Inflammatory macrophage (primary cell): ENCODE measurements at places on chromosomes 11 and 22.

DNA sequence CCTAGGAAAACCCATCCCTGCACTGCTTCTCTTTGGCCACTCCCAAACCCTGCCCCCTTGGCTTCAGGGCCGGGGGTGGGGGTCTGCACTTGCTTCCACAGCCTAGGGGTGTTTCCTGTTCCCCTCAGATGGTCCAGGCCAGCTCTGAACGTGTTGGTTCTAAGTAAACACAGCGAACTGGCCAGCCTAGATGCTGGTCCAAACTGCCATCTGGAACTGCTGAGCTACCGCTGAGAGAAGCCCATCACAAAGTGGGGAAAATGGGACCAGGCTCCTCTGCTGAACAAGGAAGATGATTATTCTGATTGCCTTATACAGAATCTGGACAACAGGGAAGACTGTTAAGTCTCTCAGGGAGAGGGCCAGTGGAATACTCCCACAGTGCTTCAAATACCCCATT, 23.5 kb upstream of the YPEL1 start:
- DNase-seq, result no peak

DNA sequence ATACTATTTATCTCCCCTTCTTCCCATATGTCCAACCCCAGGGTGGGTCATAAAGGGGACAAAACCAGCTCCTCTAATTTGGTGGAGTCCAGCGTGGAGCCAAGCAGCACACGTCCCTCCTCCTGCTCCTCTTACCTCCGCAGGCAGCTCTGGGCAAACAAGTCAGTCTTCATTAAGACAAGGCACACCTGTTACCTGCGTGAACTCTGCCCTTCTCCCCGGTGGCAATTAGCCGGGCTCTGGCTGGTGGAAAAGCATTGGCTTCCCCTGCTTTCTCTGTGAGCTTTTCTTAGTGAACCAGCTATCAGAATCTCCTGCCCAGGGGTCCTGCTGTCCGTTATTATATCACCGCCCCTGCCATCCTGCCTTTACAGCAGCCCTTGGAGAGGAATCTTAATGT, 418.7 kb upstream of the CADM1 start:
- no peak for DNase-seq

GRCh38 chr11:38948392-38948791, 2350.4 kb upstream of the RAG2 start:
- DNase-seq, result no peak

- no peak for DNase-seq
Measured at GRCh38 chr22:46139895-46140350, 10.4 kb upstream of the PPARA start.

- no peak for DNase-seq
Measured at GRCh38 chr11:123040111-123040432, 21.9 kb downstream of the HSPA8 start.

DNA sequence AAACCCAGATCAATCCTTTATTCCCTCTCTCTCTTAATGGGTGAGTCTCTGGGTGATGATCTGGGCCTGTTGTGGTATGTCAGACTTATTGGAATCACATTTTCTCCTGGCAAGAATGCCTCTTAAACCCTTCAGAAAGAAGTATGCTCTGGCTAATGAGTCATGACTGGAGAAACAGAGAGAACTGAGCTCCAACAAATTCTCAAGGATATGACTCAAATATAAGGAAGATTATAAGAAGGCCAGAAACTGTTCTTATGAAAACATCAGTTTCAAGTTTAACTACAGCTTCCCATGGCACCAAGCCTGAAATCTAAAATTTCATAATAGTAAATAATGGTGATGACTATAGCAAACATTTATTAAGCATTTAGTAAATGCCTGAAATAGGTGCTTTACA, 83.9 kb downstream of the OR5AK2 start:
- DNase-seq, result no peak

DNA sequence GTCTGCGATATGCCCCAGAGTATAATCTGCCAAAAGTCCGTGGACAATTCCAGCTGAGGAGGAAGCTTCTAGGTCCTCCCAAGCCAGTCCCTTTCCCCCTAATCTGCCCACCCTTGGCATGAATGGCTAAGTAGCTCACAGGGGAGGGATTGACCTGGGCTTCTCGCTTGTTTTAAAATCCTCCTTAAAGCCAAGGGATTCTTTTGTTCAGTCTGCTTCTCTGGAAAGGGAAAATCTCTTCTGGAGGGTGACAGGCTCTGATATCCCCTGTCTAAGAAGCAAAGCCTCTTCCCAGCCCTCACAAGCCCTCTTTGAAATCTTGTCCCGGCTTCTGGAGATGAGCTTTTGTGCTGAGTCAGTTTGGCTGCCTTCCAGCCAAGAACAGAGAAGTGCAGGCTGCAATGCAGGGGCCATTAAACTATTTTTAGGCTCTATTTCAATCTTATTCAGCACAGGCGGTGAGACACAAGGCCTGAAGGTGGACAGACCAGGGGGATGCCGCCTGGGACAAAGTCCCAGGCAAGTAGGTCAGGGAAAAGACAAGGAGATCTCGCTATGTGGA, 23.9 kb downstream of the NEFH start:
- peak; percentile 10 for DNase-seq

DNA sequence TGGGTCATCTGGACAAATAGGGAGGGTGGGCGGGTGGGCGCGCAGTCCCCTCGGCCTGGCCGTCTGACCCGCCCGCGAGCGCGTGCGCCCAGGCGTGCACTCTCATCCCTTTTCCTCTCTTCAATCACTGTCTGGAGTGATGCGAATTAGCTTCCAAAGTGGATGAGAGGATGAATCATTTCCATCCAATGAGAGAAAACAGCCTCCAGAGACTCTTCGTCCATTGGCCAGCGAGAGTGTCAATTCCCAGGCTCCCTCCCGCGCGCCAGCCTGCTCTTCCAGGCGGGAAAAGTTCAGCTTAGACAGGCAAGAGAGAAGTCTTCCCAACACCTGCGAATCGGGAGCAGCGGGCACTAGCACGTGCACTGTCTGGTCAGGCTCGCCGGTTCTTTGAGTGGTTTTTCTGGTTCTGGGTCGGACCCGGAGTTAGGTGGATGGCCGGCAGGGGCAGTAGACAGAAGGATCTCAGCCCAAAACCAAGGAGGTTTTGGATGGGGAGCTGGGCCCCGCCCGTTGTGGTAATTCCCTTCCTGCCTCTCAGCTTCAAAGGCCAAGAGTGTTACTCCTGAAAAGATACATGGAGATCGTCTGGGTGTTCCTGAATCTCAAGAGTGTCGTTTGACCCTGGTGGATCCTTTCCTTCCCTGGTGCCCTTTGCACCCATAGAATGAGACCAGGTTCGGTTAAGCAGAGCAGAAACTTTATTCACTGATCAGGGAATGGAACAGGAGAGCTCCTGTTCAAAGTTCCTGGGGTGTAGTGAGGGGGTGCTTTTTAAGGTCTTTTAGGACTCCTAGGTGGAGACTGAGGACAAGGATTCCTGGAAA, 33.4 kb upstream of the GLYATL1 start:
- DNase-seq, result no peak

- no peak for DNase-seq
Measured at GRCh38 chr11:126113963-126114362, 51.3 kb upstream of the CDON start.

- no peak for DNase-seq
Measured at GRCh38 chr11:130609121-130610035, 160.9 kb downstream of the ADAMTS15 start.

DNA sequence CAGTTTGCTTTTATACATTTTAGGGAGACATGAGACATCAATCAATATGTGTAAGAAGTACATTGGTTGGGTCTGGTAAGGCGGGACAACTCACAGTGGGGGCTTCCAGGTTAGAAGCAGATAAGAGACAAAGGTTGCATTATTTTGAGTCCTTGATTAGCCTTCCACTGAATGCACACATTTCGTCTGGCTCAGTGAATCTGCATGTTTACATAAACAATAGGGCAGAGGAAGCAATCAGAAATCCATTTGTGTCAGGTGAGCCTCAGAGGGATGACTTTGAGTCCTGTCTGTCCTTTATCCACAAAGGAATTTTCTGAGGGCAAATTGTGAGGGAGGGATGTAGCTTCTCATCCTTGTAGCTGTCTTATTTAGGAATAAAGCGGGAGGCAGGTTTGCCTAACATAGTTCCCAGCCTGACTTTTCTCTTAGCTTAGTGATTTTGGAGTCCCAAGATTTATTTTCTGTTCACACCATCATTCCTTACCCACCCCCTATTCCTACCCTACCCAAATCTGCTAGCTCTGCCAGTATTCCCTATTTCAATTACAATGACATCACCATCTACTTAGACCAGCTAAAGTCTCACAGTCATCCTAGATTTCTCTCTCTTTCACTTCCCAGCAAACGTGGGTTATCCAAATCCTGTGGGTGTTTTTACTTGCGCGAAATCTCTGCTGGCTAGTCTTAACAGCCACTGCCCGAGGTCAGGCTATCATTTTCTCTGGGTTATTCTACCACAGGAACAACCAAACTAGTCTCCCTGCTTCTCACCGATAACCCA, 2.9 kb downstream of the SC5D start:
- DNase-seq, result no peak

DNA sequence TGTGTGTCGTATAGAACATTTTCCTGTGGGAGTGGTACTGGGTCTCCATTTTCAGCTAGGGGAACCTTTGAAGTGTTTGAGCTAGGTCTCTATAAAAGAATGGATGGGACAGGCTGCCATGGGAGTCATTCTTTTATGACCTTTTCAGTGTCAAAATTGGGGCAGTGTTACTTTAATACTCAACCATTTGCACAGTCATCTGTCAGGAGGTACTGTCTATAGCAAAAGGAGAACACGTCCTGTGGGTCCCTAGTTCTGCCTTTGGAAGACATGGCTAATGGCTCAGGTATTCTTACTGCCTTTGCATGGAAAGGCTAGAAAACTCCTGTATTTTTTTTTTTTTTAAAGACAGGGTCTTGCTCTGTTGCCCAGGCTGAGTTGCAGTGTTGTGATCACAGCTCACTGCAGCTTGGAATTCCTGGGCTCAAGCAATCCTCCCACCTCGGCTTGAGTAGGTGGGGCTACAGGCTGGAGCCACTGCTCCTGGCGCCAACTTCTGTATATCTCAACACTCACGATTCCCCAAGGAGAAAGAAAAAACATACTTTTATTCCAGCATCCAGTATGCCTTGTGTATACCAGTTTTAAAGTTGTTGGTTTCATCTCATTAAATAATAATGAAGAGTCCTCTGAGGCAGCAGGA, 2.1 kb upstream of the ATF4 start:
- DNase-seq, result peak; percentile 35

GRCh38 chr11:3830730-3831129, 10.0 kb downstream of the RHOG start:
- DNase-seq, result no peak

DNA sequence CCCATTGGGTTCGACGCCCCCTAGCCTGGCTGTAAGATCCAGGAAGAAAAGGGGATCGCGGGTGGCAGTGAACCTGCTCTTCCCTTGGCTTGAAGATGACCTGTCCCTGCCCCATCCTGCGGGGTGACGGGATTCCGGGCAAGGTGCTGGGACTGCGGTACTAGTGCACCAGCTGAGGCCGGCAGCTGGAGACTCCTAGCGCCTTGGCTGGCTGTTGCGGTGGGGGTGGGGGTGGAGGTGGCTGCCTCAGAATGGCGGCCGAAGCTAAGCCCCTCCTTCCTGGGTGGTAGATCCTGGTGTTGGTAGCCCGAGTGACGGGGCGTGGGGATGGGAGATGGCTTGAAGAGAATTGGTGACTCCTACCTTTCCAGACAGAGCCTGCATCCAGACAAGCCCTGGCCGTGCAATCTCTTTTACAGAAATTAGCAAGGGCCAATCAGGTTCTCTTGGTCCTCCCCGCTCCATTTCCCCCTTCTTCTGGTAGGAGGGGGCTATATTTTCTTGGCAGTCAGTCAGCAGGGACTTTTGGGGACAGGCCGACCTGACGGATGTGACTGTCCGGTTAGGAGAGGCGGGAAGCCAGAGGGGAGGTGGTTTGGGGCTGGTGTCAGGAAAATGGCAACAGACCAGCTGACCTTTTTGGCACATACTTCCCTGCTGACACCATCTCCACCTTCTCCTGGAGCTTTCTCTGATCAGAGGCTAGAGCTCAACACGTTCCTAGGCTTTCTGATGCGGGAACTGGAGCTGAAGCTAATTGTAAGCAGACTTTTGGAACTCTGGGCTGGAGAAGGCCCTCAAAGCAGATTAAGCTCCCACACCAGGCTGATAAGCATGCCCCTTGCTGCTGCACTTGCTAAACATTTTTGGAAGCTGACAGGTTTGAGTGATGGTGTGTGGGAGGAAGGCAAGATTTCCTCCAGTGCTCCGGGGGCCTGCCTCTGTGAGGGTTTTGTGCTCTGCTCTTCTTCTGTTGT, 2.0 kb downstream of the NAV2 start:
- DNase-seq, result no peak

DNA sequence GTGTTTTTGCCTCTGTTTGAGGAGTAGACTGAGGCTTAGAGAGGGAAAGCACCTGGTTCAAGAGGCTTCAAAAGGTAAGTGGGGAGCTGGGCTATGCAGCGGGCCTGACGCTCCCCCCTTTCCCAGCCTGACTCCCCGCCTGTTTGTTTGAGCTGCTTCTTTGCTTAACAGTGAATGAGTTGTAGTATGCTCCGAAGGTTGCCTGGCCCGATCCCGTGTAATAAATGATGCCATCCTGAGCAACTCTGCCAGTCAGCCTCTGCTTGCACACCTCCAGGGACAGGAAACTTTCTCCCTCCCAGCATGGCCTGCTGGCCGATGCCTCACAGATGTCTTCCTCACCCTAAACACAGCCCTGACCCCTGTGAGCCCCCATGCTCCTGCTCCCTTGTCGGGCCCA, 45.5 kb upstream of the TTLL12 start:
- DNase-seq, result no peak

DNA sequence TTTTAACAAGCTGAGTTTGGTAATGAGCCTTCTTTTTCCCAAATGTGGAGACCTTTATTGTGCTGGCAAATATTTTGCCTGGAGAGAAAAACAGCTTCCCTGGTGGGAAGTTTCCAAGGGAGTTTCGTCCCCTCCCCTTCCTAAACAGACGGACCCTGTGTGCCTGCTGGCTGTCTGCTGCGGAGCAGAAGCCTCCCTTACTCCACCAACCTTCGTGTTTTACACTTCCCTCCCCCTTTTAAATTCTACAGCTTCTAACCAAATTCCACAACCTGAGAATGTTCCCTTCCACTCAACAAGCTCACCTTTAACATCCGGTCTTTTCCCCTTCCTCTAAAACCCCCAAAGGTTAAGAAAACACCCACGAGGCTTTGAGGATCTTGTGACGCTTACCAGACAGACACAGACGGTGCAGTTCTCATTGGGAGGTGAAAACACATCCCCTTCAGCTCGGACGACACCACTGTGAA, 17.1 kb downstream of the VWCE start:
- no peak for DNase-seq

- DNase-seq, result no peak
Measured at GRCh38 chr11:61769169-61769920, 16.9 kb downstream of the MYRF start.

- no peak for DNase-seq
Measured at GRCh38 chr22:46867106-46867505, 104.7 kb downstream of the TBC1D22A start.

GRCh38 chr11:36230779-36231699, 58.2 kb downstream of the COMMD9 start:
- no peak for DNase-seq

GRCh38 chr11:117188620-117189081, 10.1 kb downstream of the SIDT2 start:
- DNase-seq, result peak; percentile 84

GRCh38 chr11:68501813-68502212, 41.3 kb downstream of the PPP6R3 start:
- no peak for DNase-seq
